ENCODE measurements at places on chromosomes 4 and X. TPM values are rescaled to one million over a fixed set of nuclear protein-coding genes. Genes with fewer than 3 reads are reported as not detected.

DNA sequence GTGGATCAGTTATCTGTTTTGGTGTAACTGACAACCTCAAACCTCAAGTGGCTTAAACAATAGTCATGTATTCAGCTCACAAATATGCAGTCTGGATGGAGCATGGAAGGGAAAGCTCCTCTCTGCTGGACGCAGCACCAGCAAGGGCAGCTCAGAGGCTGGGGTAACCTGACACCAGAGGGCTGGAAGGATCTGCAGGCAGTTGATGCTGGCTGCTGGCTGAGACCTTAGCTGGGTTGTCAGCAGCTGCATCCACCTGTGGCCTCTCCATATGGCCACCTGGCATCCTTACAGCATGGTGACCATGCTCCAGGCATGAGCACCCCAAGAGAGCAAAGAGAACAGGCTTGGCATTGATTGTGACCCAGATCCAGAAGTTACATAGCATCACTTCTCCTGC lies 46.7 kb downstream of the ENPP6 start:
- peaks cover 9% of the 10 kb centered on the region for H3K4me1 ChIP-seq
- no peak for DNase-seq
- no peak overlapping the region for H3K27ac ChIP-seq
- no peak overlapping the region for H3K4me3 ChIP-seq
- H3K27me3 ChIP-seq = peaks cover 74% of the 10 kb centered on the region
- H3K36me3 ChIP-seq = no peaks in the 10 kb centered on the region

- no peak overlapping the region for H3K4me3 ChIP-seq
- no peaks in the 10 kb centered on the region for H3K27me3 ChIP-seq
- no peak overlapping the region for H3K27ac ChIP-seq
- DNase-seq = no peak
- peaks cover 24% of the 10 kb centered on the region for H3K36me3 ChIP-seq
- peaks cover under 1% of the 10 kb centered on the region for H3K4me1 ChIP-seq
These were observed 10.3 kb downstream of the GNL3L start for GRCh38 chrX:54540289-54540688.

DNA sequence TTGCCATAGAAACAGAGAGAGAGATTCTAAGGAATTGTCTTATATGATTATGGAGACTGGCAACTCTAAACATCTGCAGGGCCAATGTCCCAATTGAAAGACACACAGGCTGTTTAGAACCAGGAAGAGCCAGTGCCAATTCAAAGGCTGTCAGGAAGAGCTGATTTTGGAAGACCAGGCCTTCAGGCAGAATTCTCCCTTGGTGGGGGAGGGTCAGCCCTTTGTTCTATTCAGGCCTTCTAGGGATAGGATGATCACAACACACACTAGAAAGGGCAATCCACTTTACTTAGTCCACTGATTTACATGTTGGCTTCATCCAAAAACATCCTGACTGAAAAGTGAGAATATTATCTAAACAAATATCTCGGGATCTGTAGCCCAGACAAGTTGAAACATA lies 15.2 kb downstream of the C4orf46 start:
- no peak for DNase-seq
- no peaks in the 10 kb centered on the region for H3K27me3 ChIP-seq
- no peaks in the 10 kb centered on the region for H3K36me3 ChIP-seq
- no peak overlapping the region for H3K27ac ChIP-seq

DNA sequence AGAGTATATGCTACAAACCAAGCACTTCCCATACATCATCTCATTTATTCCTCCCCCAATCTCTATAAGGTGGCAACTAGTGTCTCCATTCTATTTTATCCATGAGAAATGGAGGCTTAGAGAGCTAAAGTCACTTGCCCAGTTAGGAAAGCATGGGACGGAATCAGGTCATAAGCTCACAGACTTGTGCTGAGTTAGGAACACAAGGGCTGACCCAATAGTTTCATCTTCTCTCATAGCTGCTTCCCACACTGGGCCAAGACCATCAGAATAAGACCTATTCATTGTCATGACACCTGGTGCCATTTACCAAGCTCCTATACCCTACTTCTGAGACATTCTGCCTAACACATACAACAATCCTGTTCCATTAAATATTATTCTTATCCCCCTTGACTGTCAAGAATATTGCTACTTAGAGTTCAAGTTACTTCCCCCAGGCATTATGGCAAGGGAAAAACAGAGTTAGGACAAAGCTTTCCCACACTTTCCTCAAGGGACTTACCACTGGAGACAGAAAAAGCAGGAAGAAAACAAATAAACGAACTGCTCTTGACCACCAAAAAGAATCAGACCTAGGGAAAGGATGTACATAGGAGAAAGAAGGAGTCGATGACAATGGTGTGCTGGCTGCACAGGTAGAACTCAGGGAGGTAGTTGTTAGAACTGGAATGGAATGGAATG lies 167.8 kb downstream of the LDB2 start:
- H3K27ac ChIP-seq = no peak overlapping the region
- no peak overlapping the region for H3K4me3 ChIP-seq
- no peak for DNase-seq
- no peaks in the 10 kb centered on the region for H3K4me1 ChIP-seq
- H3K36me3 ChIP-seq = no peaks in the 10 kb centered on the region
- peaks cover 7% of the 10 kb centered on the region for H3K27me3 ChIP-seq

GRCh38 chr4:5660185-5660584 lies 48.2 kb downstream of the EVC2 start:
- peaks cover 2% of the 10 kb centered on the region for H3K36me3 ChIP-seq
- H3K4me1 ChIP-seq = no peaks in the 10 kb centered on the region
- DNase-seq = no peak
- no peak overlapping the region for H3K27ac ChIP-seq
- H3K4me3 ChIP-seq = no peak overlapping the region

DNA sequence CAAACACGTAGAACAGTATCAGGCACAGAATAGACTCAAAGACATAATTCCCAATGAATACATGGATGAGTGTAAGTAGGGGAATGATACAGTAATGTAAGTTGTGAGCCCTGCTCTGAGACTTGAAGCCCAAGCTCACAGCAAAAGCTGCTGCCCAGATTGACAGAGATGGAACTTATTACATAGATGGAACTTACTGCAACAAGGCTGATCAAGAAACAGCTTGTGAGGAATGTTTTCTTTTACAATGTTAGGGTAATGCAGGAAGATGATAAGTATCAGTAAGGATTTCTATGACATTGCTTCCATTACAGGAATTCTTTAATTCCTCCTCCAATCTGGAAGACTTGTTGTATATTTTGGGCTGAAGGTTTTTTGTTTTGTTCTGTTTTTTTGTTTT lies 278.4 kb downstream of the IL15 start:
- no peaks in the 10 kb centered on the region for H3K4me1 ChIP-seq
- no peaks in the 10 kb centered on the region for H3K27me3 ChIP-seq
- no peak overlapping the region for H3K27ac ChIP-seq

- no peaks in the 10 kb centered on the region for H3K4me1 ChIP-seq
- H3K27ac ChIP-seq = no peak overlapping the region
- no peaks in the 10 kb centered on the region for H3K27me3 ChIP-seq
- H3K4me3 ChIP-seq = no peak overlapping the region
- DNase-seq = no peak
- H3K36me3 ChIP-seq = peaks cover 8% of the 10 kb centered on the region
These were observed 15.0 kb downstream of the SHISA3 start for GRCh38 chr4:42412251-42412650.

Gene ANKRD37
- 12.2 TPM for total RNA-seq

Gene GYG2
- total RNA-seq = not detected

Gene MAGEA1
- not detected for total RNA-seq
